ENCODE measurements at places on chromosomes 3 and 15.

DNA sequence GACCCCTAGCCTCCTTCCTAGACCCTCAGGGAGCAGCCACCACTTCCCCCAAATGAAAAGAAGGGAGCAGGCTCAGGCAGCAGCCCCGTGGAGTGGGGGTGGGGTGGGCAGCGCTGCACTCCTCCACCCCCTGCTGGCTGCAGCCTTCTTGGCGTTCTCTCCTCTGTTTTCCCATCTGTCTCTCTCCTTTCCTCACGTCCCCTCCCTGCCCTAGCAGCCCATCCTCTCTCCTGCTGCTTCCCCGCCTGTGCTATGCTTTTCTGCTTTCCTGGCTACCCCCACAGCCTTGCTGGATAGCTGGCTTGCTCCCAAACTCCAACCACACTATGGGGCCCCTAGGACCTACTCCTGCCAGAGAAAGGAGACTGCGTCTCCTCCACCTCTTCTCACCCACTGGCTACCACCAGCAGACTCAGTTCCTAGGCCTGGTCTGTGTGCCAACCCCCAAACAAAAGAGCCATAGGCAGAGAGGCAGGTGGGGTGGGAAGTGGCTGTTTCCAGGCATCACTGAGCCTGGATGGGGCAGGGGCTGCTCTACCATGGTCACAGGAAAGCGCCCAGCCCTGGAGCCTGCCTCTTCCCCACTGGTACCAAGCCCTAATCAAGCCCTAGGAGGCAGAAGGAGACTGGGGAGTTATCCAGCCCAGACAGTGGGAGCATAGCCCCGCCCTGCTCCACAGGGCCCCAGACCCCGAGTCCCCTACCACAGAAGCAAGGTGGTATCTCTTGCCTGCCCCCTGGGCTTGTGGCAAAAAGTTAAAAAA, 3.4 kb upstream of the DISP2 start:
- no peak for DNase-seq

GRCh38 chr15:39252134-39252470, 328.8 kb upstream of the THBS1 start:
- DNase-seq: no peak

GRCh38 chr3:168884353-168884903, 779.1 kb downstream of the MECOM start:
- no peak for DNase-seq

GRCh38 chr3:86814918-86815655, 175.9 kb downstream of the VGLL3 start:
- DNase-seq: no peak

- no peak for DNase-seq
These were observed 245.9 kb upstream of the LMCD1 start for GRCh38 chr3:8255725-8256124.

DNA sequence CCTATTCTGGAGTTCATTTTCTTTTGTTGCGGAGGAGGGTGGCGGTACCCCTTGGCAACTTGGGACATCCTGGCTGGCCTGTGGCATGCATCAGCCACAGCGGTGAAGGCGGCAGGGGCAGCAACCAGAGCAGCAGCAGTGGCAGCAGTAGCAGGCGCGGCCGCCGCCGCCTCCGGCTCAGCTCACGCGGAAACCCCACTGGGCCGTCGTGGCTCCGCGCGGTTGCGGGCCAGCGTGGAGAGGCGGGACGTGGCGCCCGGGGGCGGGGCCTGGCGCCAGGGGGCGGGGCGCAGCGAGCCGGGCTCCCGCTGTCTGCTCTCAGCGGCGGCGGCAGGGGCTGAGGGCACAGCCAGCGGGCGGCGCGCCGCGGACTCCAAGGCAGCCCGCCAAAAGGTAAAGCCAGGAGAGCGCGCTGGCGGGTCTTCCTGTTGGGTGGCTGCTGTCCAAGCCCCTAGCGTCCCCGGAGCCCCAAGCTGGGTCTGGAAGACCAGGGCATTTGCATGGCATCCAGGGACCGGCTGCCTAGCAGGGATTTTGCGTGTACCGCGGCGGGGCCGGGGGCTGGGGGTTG, 334.4 kb upstream of the THRB start:
- DNase-seq: no peak

DNA sequence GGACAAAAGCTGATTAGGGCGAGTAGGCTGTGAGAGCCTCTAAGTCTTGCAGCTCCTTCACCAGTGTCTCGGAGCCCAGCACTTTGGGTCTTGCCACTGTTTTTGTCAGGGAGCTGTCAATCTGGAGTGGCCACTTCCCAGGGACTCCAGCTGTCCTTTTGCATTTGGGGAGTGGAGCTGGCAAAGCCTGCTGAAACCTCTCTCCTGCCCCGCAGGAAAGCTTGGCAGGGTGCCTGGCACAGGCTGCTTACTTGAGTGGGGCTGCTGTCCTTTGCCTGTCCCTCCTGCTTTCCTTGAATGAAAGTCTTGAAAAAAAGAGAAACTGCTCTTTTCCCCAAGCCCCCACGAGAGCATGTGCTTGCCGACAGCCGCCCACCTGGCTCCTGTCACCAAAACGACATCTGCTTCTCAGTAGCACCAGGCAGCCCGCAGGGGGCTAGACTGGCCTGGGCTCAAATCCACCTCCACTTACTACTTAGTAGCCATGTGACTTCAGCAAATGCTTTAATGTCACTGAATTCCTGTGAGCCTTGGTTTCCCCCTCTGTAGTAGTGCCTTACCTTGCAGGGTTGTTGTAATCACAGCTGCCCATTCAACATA, 13.7 kb downstream of the USP13 start:
- DNase-seq: no peak

DNA sequence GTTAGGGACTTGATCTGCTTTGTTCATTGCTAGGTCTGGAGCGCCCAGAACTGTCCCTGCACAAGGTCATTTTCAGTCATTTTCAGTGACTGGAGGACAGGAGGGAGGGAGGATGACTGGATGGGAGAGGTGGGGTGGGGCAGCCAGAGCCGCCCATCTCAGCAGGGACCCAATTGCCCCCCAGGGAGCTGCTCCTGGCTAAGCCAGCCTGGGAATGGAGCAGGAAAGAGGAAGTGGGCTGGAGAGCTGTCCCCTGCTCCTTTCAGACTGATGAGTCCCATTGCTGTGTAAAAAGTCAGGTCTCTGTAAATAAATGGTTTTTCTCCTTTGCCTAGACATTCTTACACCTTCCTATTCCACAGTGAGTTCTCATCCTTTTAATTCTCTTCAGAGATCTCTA, 98.4 kb upstream of the RAD18 start:
- no peak for DNase-seq

DNA sequence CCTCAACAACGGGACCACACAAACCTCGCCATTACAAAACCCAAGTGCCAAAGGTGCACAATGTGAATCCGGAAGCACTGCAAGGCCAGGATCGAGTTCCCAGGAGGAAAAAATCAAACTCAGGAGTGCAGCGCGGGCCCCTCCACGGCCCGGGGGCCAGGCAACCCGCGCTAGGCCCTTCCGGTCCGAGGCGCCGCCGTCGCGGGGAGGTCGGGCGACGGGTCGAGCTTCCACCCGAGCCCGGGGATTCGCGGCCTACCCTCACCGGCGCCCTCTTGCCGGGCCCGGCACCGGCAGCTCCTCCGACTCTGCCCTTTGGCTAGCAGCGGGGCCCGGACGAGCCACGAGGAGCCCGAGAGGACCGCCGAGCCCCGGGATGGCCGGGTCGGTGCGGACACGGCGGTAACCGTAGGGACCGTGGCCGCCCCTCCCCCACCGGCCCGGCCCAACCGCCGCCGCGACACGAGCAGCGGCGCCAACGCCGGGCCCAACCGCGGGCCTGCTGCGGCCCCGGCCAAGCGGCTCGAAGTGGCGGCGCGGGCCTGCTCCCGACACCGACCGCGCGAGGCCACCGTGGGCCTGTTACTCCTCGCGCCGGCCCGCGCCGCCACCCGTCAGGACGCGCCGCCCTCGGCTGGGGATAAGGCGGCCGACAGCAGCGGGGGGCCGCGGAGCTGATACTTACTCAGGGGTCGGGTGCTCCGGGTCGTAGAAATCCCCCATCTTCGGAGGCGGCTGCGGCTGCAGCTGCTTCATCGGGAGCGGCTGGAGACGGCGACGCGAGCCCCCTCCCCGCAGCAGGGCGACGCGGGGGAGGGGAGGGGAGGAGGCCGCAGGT, 525 bp downstream of the SETD2 start:
- peak; percentile 58 for DNase-seq

GRCh38 chr3:128215290-128215689, 62.0 kb downstream of the EEFSEC start:
- DNase-seq: no peak

- no peak for DNase-seq
These were observed 17.8 kb downstream of the MKRN2 start for GRCh38 chr3:12574661-12575060.

DNA sequence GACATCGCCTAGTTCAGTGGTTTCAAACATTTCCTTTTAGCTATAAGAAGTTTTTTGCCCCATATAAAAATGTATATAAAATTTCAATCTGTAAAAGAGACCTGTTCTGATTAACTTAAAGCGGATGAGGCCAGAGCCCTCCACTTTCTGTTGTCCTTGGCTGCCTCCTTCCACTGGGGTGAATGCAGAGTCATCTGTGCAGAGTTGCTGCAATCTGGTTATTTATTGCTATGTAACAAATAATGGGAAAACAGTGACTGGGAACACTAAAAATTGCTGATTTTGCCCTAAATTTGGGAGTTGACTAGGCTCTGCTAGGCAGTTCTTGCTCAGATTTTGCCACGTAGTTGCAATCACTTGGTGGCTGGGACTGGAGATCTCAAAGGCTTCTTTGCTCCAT, 637.8 kb downstream of the GRM7 start:
- DNase-seq: no peak

DNA sequence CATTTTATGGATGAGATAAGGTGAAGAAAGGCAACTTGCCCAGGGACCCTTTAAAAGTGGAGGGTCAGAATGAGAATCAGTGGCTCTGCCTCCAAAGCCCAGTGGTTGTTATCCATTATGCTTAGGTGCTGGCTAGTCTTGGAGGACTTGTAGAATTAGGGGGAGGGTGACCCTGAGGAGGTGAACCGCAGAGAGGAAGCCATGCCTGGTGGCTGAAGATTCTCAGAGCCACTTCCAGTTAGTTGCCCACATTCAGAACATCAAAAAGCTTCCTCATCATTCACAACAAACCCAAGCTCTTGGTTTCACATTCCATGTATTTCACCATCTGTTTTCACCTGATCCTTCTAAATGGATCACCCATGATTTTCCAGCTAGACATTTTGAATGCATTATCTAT, 11.2 kb downstream of the EBLN2 start:
- no peak for DNase-seq

Data from activated naive CD4-positive, alpha-beta T cell treated with anti-CD3 and anti-CD28 coated beads, Interleukin-2, amount 50 U/mL, for 16 hours (primary cell).